ENCODE measurements at places on chromosomes 13 and 19.

- DNase-seq, result no peak
Measured at GRCh38 chr13:49683489-49683888, 7.8 kb downstream of the EBPL start.

DNA sequence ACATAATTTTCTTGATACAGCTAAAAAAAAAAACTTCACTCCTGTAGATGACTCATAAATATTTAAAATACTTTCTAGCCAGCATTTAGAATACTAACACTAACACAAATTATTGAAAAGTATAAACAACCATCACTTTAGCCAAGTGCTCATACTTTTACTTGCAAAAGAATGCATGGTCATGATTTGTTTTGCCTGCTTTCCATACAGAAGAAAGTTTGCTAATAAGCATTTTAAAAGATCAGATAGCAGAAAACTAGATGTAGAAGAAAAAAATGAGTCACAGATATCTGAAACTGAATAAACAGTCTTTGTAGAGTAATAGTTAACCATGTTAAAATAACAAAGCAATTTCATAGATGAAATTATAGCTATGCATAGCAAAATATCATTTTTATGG lies 2280.4 kb upstream of the PCDH20 start:
- DNase-seq, result no peak

GRCh38 chr13:74253161-74253560 lies 119.0 kb upstream of the KLF12 start:
- no peak for DNase-seq

DNA sequence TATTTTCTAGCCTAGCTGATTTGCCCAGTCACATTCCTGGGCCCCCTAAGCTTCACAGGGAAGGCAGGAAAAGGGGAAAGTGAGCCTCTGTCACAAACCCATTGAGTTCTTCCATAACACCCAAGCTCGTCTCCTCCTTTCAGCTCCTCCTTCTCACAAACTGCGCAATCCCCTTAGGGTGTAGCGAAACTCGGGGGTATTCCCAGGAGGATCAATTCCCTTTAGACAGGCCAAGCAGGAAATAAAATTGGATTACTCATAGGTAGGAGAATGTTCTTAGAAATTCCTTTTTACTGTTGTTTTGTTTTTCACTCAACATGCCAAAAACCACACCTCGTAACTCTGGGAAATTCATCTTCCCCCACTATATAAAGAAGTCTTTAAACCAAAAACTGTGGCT lies 139.3 kb downstream of the IRS2 start:
- DNase-seq, result no peak

- DNase-seq, result no peak
Measured at GRCh38 chr19:45352062-45352461, 11.5 kb downstream of the KLC3 start.

- DNase-seq, result no peak
Measured at GRCh38 chr19:48686088-48686487, 9.7 kb upstream of the FUT2 start.

DNA sequence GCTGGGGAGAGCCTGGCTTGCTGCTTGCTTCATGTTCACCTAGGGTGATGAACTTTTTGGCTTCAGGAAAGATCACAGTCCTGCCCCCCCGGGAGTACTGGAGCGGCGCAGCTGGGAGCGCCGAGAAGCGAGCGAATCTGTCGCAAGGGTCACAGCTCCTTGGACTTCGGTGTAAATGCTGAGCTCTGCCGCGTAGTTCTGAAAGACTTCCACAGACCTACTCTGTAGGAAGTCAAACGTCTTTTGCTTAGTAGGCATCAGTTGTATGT lies 2.7 kb downstream of the ING1 start:
- DNase-seq, result peak; percentile 44

GRCh38 chr19:28397306-28397705 lies 815.6 kb downstream of the UQCRFS1 start:
- no peak for DNase-seq

DNA sequence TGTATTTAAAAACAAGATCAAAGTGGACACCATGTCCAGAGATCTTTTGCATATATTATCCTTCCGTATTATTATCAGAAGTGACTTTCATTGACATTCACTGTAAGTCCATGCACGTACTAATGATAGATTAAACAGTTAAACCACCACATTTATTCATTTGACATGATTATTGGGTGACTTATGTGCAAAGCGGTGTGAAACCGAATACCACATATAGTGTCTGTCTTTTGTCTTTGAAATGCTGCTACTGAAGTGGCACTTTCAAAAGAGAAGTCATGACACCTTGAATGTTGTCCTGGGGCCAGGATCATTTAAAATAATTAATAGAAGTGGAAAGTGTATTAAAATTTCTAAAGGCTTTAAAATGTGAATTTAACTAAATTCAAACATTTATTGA lies 100.1 kb downstream of the ERCC5 start:
- no peak for DNase-seq

GRCh38 chr13:37270226-37271001 lies 164.9 kb upstream of the CSNK1A1L start:
- DNase-seq, result no peak

- no peak for DNase-seq
Measured at GRCh38 chr13:50747737-50748350, 95.6 kb downstream of the DLEU7 start.

DNA sequence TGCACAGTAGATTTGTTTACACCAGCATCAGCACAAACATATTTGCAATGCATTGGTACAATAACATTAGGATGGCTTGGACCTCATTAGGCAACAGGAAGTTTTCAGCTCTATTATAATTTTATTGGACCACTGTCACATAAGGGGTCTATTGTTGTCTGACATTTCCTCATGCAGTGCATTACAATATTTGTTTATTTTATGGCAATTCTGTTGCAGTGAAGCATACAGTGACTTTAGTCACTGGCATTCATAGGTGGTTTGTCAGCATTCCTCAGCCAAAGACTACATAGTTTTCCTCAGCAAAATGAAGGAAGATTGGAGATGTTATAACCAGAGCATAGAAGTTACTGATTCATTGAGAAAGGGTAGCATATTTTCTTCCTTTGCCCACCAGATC lies 1732.9 kb downstream of the PCDH9 start:
- DNase-seq, result peak; percentile 0

GRCh38 chr13:31160857-31161556 lies 697 bp downstream of the HSPH1 start:
- no peak for DNase-seq

DNA sequence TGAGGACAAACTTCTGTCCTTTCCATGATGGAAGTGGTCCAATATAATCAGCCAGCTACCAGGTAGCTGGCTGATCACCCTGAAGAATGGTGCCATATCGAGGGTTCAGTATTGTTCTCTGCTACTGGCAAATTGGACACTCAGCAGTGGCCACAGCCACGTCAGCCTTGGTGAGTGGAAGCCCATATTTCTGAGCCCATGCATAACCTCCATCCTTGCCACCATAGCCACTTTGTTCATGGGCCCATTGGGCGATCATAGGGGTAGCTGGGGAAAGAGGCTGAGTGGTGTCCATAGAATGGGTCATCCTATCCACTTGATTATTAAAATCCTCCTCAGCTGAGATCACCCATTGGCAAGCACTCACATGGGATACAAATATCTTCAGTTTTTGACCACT lies 565.8 kb downstream of the IRS2 start:
- DNase-seq, result no peak

GRCh38 chr19:24051516-24051915 lies 35.5 kb upstream of the ZNF254 start:
- no peak for DNase-seq

GRCh38 chr13:107258599-107259187 lies 690.8 kb upstream of the ARGLU1 start:
- DNase-seq, result no peak

GRCh38 chr19:16903347-16903746 lies 14.5 kb downstream of the F2RL3 start:
- no peak for DNase-seq

GRCh38 chr19:29714371-29714952 lies 599 bp downstream of the C19orf12 start:
- DNase-seq, result peak; percentile 36

GRCh38 chr13:24511816-24512196 lies 772 bp downstream of the PARP4 start:
- no peak for DNase-seq

DNA sequence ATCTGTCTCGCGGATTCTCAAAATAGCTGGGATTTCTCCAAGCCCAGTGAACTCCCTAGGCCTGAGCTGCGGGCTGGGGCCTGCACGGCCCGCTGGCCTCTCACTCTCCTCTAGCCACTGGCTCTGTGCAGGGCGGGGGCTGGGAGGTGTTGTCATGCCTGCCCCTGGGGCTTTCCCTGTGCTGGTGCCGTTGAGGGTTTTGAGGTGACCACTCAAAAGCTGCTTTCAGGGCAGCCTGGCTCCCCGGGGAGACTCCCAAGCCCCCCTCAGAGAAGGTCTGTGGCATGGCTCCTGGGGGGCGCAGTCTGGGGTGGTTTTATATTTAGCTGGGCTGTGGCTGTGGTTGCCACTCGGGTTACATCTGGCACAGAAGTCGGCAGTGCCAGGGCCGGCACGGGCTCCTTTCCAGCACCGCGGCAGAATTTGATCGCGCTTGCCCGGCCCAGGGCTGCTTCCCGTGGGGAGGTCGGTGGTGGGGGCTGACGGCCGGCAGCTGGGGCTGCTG lies 10.0 kb downstream of the NDUFB7 start:
- no peak for DNase-seq

- no peak for DNase-seq
Measured at GRCh38 chr19:36149673-36150406, 2.4 kb downstream of the COX7A1 start.

DNA sequence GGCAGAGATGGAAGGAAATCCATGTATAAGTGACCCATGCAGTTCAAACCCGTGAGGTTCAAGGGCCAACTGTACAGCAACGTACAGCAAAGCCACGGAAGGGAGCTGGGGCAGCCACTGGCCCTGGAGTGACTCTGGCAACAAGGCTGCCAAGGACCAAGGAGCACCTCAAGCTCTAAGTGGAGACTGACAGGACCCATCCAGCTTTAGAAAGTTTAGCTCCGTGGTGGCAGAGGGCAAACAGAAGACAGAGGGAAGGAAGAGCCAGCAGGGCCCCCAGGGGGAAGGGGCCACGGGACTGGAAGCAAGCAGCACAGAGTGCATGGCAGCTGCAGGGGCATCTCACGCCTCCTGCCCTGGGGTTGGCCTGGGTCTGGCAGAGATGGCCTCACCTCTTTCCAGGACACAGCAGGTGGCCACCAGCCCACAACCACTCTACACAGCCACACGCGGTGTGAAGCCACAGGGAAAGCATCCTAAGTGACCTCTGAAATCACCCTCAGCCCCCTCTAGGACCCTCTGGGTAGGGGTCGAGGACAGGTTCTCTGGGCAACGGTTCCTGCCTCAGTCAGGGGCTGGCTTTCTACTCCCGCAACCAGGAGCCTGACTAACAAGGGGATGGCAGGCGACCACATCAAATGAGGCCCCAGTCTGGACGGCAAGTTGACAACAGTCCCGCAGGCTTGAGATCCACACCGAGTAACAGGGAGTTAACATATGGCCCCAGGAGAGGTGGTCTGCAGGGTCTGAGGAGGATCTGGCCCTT lies 3.8 kb downstream of the MIER2 start:
- no peak for DNase-seq

DNA sequence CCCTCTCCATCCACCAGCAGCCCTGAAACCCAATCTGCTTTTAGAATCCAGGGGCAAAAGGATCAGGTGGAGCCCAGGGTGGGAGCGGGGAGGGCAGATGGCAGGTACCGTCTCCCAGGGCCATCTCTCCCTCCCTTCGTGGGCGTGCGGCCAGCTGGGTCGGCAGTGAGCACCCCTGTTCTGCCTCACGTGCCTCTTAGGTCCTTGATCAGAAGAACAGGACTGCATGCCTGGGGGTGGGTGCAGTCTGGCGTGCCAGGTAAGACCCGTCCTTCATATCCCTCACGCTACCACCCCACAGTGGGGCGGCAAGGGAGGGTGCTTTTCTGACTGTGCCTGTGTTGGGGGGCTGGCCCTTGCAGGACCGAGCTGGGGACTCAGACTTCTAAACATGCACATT lies 2.0 kb downstream of the SLC8A2 start:
- no peak for DNase-seq

DNA sequence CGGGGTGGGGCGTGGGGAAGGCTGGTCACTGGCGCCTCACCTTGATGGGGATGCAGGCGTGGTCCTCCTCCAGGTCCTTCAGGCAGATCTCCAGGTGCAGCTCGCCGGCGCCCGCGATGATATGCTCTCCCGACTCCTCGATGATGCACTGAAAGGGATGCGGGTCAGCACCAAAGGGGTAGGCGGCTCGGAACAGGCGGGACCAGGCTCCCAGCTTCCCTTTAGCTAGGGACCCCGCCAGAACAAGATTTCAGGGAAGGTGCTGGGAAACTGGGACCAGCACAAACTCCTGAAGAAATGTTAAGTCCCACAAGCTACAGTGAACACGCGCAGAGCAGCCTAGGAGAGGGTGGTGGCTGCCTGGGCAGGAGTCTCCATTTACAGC lies 6.0 kb downstream of the EEF2 start:
- DNase-seq, result no peak

DNA sequence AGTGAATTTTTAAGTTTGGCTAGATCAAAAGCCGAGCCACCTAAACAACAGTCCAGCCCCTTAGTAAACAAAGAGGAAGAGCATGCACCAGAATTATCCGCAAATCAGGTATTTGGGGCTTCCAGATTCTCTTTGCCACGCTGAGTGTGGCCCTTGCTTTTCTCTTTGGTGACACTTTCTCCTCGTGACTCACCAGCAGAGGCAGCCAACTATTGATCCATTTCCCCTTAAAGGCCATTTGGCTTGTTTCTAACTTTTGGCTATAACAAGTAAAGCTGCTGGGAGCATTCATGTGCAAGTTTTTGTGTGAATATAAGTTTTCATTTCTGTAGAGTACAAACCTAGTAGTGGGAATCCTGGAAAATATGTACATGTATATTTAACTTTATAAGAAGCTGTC lies 17.6 kb upstream of the WDR88 start:
- no peak for DNase-seq

- no peak for DNase-seq
Measured at GRCh38 chr13:79360095-79360494, 46.0 kb downstream of the RBM26 start.

GRCh38 chr13:99958406-99959126 lies 13.0 kb downstream of the ZIC5 start:
- DNase-seq, result no peak

- no peak for DNase-seq
Measured at GRCh38 chr19:46392252-46392801, 21.0 kb downstream of the CCDC8 start.

- DNase-seq, result no peak
Measured at GRCh38 chr13:28058866-28059613, 41.3 kb downstream of the FLT3 start.

- no peak for DNase-seq
Measured at GRCh38 chr13:24083141-24083540, 77.4 kb upstream of the SPATA13 start.

- DNase-seq, result peak; percentile 10
Measured at GRCh38 chr13:50910485-50910805, 854 bp downstream of the RNASEH2B start.
